ENCODE measurements at places on chromosomes 11 and 22. TPM values are rescaled to one million over a fixed set of nuclear protein-coding genes. Genes with fewer than 3 reads are reported as not detected.

The TMEM126B gene
- total RNA-seq, result 48.2 TPM

The MS4A7 gene
- not detected for total RNA-seq

The PLAAT5 gene
- not detected for total RNA-seq

The NRXN2 gene
- total RNA-seq, result 0.05 TPM

The APOL6 gene
- total RNA-seq, result 73.1 TPM

The CHRDL2 gene
- total RNA-seq, result not detected

The MS4A15 gene
- total RNA-seq, result not detected

The NLRP10 gene
- not detected for total RNA-seq

The SEC14L3 gene
- not detected for total RNA-seq

The SAAL1 gene
- 33.7 TPM for total RNA-seq

The GLYATL2 gene
- not detected for total RNA-seq
